ENCODE measurements at places on chromosomes 13 and 19. TPM values are rescaled to one million over a fixed set of nuclear protein-coding genes. Genes with fewer than 3 reads are reported as not detected.

GRCh38 chr13:80716610-80717081 is 375.7 kb upstream of the SPRY2 start:
- no peak for DNase-seq

- DNase-seq = no peak
These were observed 27.0 kb upstream of the CEACAM1 start for GRCh38 chr19:42555317-42555716.

DNA sequence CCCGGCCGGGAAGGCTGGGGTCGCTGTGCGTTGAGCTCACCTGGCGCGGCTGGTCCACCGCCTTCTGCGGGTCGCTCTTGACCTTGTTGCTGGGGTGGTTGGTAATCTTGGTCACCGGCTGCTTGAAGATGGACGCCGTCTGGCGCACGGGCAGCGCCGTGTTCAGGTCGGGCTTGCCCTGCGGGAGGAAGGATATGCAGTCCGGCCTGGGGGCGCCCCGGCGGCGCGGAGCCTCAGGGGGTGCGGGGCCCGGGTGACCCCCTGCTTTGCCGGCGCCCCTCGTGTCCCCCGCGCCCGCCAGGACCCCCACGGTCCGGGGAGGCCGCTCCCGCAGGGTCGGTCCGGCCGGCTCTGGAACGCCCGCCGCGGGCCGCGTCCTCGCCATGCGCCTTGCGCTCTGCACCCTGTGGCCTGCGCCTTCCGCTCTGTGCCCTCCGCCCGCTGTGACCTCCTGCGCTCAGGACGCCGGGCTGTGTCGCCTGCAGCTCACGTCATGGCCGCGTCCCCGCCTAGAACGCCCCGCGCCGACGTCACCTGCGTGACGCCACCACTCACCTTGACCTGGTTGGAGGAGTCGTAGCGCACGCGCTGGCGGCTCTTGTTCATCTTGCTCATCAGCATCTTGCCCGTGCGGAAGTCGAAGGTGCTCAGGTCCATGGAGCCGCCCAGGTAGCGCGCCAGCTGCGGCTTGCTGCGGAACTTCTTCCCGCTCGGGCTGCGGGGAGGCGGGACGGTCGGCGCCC is 8.0 kb downstream of the MBD3 start:
- DNase-seq = no peak

DNA sequence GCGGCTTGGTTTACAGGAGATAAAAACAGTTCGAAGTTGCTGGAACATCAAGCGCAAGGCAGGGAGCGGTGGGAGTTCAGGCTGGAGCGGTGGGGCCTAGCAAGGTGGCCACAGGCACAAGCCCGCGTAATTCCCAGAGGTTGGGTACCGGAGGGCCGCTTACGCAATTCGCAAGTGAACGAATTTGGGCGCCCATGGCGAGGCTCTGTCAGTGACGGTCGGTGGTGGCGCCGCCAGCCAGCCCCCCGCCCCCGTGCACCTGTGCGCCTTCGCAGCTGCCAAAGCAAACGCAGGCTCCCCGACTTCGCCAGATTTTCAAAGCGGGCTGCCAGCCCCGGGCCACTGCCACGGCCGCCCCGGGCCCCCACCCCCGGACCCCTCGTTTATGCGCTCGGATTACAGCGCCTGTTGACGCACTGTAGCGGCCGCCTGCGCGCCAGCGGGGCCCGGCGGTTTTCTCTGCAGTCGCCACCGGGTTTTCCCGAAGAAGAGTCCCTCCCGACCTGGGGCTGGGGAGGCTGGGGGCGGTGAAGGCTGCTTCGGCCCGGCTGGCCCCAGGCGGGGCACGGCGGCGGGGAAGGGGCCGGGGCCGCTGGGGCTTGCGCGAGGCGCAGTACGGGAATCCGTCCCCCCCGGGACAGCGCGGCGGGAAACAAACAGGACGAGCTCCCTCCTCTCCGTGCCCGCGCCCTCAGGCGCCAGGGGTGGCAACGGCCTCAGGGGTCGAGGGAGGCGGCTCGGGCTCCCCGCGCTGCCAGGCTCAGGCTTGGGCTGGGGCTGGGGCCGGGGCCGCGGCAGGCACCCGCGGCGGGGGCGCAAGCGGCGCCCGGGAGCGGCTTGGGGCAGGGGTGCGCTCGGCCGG is 709 bp downstream of the N4BP2L1 start:
- DNase-seq = peak; percentile 71

Gene C2CD4C
- 7.8 TPM for total RNA-seq

Gene GRIK5
- 39.9 TPM for total RNA-seq

GRCh38 chr13:98279473-98280175 is 102.6 kb upstream of the RNF113B start:
- DNase-seq = no peak

- DNase-seq = no peak
These were observed 199.3 kb upstream of the UBL3 start for GRCh38 chr13:30049692-30050091.

Gene KHSRP
- total RNA-seq = 384 TPM

Gene TYROBP
- not detected for total RNA-seq

DNA sequence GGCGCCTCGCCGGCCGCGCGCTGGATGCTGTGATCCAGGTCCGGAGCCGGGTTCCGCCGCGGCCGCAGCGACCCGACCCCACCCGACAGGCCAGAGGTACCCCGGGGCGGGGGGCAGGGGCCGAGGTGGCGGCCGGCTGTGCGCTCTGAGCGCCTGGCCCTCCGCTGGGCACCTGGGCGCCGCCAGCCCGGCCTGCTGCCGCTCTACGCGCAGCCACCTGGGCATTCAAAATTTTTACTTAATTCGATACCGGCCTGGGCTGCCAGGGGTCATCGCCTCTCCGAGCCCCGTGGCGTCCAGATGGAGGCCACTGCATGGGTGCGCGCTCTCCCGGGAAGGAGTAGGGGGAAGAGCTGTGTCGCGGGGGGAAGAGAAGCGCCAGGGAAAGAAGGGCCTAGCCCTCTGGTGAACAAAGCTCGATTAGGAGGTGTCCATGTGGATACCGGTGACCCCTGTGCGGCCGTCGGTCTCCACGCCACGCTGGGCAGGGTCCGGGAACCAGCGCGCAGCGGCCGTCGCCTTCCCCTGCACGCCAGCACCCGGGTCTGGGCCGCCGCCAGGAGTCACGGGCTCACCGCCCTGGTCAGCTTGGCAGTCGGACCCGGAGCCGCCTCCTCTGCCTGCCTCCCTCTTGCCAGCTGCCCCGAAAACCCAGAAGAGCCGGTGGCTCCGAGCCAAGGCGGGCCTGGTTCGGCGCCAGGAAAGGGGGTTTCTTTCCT is 666 bp downstream of the BIVM start:
- no peak for DNase-seq

Gene LILRA5
- total RNA-seq = not detected

Gene ZNF418
- total RNA-seq = 21.0 TPM

Gene PLK5
- 0.38 TPM for total RNA-seq

- DNase-seq = no peak
These were observed 579 bp downstream of the ZNF566 start for GRCh38 chr19:36488846-36489117.

Measured in mesothelial cell of epicardium (in vitro differentiated cells).